ENCODE measurements at places on chromosomes 7 and 10. TPM values are rescaled to one million over a fixed set of nuclear protein-coding genes. Genes with fewer than 3 reads are reported as not detected.
A peak's percentile ranks its signal among the peaks of the same experiment; 100 is the strongest.

Gene GIMAP8
- 28.3 TPM for total RNA-seq

DNA sequence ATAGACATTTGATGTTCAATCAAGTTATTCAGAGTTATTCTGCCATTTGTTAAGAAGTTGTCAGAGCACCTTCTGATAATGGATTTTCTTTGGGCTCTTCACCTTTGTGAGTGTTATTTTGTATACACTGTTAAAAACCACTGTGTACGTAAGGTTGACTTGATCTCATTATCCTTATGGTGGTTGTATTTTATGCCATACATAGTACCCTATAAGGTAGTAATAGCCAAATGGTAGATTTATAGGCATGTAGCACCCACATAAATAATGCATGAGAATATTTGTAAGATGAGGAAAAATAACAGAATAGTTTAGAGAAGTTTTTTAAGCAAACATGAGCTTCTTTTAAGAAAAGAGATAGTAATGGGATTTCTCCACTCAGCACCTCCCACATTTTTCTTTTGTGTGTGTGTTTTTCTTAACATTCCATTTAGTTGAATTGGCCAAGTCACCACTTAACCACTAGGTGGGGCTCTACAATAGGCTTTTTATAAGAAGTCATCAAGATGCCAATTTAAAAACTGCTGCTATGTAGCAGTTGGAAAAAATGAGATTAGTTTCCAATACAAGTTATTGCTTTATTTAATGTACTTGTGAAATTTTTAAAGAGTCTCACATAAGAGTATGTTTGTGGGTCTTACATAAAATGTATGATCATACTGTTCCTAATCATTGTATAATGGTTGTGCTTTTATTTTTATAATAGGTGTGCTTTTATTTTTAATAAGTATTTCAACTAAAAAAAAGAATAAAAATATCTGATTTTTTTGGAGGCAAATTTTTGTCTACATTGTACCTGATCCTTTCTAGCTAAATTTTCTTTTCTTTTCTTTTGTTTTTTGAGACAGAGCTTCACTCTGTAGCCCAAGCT lies 41.1 kb upstream of the STMP1 start:
- no peak for DNase-seq

DNA sequence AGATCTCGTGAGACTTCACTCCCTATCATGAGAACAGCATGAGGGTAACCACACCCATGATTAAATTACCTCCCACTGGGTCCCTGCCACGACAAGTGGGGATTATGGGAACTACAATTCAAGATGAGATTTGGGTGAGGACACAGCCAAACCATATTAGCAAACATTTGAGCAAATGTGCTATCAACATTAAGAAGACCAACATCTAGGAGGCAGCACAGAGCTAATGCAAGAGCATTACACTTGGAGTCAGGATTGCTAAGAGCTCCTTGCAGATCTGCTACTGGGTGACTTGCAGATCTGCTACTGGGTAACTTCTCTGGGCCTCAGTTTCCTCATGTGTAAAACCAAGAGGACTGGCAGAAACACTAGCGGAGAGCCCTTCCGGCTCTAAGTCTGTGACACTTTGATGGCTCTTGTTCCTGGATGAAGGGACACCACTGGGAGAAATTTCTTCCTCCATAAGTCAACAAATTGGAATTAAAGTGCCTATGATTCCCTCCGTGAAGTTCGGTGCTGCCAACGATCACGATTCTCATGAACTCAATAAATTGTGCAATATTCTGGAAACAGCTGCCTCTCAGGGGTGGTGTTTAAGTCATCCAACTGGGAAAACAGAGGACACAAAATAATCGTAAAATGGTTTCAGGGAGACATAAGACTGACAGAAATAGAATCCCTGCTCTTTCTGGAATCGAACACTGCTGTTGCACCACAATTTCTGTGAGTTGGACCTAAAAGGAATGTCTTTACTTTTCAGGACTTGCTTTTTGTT lies 115.8 kb upstream of the ITGB1 start:
- DNase-seq: no peak

Gene PNLIPRP2
- total RNA-seq: not detected

Gene SPDYE2
- total RNA-seq: not detected

DNA sequence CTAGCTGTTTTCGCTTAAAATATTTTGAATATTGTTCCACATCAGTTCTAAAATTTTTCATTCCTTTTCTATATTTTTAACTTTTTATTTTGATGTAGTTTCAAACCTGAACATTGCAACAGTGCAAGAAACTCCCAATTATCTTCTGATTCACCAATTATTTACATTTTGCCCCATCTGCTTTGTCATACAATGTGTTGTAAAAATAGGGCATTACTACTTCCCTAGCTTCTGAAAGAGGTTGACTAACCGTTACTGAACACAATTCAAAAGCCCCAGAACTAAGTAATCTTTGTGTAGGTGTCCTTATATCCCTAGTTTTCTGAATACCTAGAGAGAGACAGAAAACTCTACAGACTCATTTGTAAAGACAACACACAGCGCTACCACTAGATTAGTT lies 86.7 kb downstream of the AVL9 start:
- no peak for DNase-seq

Gene FBXL13
- total RNA-seq: 0.75 TPM

Gene FAM13C
- 10.7 TPM for total RNA-seq

- DNase-seq: no peak
Observed at GRCh38 chr10:132494866-132495630, 42.5 kb upstream of the INPP5A start.

DNA sequence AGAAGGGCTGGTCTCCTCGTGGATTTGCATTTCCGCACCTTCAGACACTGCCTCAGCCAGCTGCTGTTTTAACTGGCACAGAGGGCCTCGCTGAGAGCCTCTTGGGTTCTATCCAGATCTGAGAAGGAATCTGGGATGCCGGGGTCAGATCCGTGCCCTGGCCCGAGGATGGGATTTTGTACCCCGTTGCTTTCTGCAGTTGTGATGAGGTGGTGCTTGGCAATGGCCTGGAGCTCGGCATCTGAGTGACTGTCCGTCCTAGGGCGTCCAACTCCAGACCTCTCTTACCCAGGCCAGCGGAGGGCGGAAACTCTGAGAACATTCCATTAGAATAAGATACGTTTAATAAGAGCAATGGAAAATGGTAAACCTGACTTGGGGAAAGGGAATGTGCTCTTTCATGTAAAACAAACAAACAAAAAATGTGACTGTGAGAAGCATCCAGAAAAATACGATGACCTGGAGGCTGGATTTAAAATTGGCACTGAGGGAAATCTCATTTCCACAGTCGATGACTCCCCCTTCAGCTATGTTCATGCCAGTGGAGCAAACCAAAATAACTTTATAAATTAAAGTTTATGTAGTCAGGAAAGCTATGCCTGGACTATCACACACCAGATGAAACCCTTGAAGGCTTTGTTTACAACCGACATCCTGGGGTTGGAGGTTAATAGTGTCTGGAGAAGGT lies 39.6 kb downstream of the GRK5 start:
- peak; percentile 39 for DNase-seq

Gene UCMA
- not detected for total RNA-seq

Gene HOXA7
- total RNA-seq: 12.0 TPM

- no peak for DNase-seq
Observed at GRCh38 chr10:60757420-60757895, 20.8 kb upstream of the CDK1 start.

- no peak for DNase-seq
Observed at GRCh38 chr10:110507346-110507745, 9.6 kb downstream of the DUSP5 start.

Gene STRIP2
- 2.3 TPM for total RNA-seq

DNA sequence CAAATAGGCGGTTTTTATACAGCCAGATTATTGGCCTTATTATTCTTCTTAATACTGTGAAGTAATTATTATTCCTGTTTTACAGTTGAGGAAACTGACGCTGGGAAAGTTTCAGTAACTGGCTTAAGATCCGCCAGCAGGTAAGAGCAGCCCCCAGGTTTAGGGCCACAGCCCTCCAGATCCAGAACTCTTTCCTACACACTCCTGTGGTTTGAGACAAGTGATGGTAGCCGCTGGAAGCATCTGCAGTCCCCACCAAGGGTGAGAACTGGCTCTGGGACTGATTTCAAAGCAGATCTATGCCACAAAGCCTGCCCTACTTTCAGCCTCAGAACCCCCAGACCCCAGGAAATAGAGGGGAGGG lies 3.0 kb upstream of the UNC5B start:
- DNase-seq: no peak

Gene USP54
- 172 TPM for total RNA-seq

DNA sequence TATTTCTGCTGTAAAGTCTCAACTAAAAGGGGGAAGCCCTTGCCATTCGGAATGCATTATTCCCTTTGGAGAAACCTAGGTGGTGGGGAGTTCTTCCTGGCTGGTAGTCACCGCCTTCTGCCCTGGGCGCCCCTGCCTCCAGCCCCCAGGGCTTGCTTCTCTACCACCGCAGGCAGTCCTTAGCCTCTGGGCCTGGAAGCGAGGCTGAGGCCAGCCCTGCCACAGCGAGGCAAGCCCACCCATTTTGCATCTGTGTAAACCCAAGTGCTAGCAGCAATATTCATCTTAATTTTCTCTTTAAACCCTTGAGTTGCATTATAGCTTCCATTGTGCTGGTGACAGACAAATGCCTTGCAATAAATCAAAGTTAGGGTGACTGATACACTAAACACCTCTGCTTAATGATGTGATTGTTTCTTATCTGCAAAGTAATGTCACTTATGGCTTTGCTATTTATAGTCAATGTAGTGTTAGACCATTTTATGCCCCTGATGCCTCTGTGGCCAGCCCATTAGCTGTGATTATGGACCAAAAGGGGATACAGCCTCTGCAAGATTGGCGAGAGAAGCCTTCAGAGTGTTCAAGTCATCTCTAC lies 26.2 kb upstream of the MGMT start:
- no peak for DNase-seq

- DNase-seq: no peak
Observed at GRCh38 chr10:8017277-8017676, 37.2 kb upstream of the GATA3 start.

GRCh38 chr7:5238500-5238899 lies 44.2 kb upstream of the SLC29A4 start:
- DNase-seq: no peak

Gene FRG2B
- not detected for total RNA-seq

Gene MKI67
- 0.64 TPM for total RNA-seq

DNA sequence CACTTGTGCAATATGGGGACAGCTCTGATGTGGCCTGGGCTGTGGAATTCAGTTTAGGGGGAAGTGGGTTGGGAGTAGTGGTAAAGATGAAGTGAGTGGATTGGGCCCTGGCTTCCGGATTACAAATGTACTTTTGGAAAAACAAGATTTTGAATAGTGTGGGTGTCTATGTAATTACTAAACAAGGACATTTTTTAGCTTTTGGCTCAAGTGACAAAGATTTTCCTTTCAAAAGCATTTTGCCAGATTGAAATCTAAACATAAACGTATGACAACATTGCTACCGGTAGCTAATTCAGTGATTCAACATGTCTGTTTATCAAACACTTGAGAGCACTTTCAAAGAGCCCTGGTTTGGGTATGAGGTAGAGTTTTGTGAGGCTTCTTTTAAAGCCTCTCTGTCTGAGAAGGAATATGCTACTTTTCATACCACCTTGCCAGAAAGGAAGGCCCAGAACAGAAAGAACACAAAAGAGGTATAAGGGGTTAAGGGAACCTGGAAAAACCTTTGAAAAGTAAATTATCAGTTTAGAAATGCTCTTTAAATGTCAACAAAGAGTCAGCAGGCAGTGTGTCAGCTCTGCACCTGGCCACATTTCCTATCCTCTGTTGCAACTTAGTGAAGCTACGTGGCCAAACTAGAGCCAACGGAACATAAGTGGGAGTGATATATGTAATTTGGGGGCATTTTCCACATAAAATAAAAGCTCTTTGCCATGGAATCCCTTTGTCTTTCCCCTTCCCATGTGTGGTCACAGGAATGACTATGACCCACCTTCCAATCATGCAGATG lies 516.1 kb downstream of the NRG3 start:
- DNase-seq: no peak

GRCh38 chr10:111110771-111111170 lies 33.9 kb downstream of the ADRA2A start:
- no peak for DNase-seq

Gene SMURF1
- total RNA-seq: 26.5 TPM

DNA sequence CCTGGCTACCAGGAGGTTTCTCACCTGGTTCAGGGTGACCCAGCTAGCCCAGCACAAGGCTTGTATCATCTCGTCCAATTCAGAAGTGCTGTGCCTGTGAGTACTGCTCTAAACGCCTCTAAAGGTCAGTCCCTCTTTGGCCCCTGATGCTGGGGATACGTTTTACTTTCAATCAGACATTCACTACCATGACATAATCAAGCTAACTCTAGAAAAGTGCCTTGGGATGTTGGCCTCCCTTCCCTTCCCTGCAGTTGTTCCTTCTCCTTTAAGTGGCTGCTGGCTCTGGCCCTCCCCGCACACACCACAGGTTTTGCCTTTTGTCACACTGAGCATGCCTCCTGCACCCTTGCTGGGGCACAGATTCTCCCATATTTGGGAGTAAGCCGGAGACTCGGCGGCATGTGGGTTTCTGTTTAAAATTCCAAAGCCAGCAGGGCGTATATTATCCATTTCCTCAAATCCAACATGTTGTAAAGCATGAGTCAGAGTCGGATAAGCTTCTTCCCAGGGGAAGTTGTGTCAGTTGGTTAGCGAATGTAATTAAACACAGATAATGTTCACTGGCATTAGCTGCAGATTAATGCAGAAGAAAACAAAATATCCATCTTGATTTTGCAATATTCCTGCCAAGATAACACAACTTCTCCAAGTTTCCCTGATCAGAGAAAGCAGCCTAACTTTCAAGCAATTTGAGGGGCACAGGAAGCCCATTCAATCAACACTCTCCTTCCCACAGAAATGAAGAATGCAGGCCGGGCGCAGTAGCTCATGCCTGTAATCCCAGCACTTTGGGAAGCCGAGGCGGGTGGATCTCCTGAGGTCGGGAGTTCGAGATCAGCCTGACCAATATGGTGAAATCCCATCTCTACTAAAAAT lies 31.8 kb upstream of the VCL start:
- peak; percentile 76 for DNase-seq

GRCh38 chr10:43136995-43137716 lies 1.1 kb upstream of the CSGALNACT2 start:
- DNase-seq: no peak

Gene NRAP
- not detected for total RNA-seq

GRCh38 chr10:121774404-121774803 lies 153.4 kb downstream of the ATE1 start:
- DNase-seq: no peak

DNA sequence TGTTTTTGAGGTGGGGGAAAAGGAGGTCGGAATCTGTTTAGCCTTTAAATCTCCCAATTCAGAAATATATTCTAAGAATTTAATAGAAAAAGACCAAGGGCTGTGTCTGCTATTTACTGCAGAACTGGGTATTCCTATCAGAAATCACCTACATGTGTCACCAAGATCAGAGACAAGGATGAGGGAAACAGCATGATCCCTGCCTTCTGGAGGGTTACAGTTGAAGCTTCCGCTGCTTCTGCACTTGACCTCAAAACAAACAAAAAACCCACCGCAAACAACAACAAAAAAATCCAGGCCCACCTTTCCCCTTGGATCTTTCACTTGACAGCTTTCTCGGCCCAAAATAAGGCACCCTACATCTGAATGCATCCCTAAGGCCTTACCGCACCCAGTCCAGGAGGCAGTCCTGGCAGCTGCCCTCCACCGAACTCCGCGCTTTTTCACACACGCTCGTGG lies 750 bp upstream of the CDK14 start:
- no peak for DNase-seq

GRCh38 chr7:97405835-97406234 lies 288.3 kb downstream of the SDHAF3 start:
- no peak for DNase-seq

GRCh38 chr10:20582041-20582440 lies 315.1 kb downstream of the NEBL start:
- no peak for DNase-seq
